ENCODE measurements at places on chromosomes 12 and 14. TPM values are rescaled to one million over a fixed set of nuclear protein-coding genes. Genes with fewer than 3 reads are reported as not detected.

Gene NKX2-8
- not detected for total RNA-seq

Gene WSCD2
- not detected for total RNA-seq

Gene ALKBH2
- total RNA-seq: 14.3 TPM

Gene NRIP2
- total RNA-seq: 0.96 TPM

Gene KRT79
- not detected for total RNA-seq

Gene GRIN2B
- total RNA-seq: not detected

GRCh38 chr14:72559669-72560255 is 334.1 kb downstream of the DPF3 start:
- no peak for DNase-seq

GRCh38 chr12:82326905-82327503 is 31.2 kb downstream of the CCDC59 start:
- DNase-seq: no peak

DNA sequence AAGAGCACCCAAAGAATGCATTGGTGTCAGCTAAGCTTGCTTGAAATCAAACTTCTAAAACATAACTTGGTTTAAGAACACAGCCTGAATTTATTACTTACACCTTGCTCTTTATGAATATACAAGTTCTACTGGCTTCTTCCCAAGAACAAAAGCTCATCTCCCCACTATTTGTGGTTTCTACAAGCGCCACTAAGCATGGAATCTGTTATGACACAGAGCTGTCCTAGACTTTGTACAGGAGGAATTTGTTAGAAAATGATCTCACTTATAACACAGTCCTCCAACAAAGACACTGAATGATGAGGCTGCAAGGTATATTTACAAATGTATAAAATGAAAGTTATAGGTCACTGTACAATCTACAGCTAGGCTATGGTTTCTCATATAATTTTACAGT is 452.1 kb downstream of the BCAT1 start:
- DNase-seq: no peak

GRCh38 chr14:27528328-27528727 is 930.5 kb upstream of the NOVA1 start:
- DNase-seq: no peak

DNA sequence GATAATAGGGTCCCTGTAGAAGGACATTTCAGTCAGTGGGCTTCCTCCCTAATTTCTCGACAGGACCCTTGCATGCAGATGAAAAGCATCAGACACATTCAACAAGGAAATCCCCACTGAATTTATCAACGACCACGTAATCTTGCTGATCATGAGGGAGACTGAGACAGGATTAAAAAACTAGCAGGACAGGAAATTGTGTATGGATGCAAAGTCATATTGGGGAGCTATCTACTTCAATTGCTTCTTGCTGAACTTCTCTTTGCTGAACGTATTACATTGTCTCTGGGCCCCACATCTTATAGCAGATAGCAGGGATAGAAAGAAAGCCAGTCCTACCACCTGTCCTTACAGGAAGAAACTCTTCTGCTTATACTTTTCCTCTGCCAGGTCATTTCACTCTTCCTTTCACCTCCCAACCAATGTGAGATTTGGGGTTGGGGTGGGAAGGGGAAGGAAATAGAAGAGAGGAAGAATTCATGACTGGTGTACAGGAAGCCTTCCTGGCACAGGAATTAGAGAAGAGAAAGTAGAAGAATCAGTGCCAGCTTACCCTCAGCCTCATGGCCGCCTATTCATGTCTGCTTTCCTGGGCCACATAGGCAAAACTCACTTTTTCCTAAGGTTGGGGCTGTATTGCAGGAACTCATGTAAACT is 333.3 kb downstream of the ZFP36L1 start:
- DNase-seq: no peak

GRCh38 chr14:32313844-32314376 is 15.2 kb upstream of the AKAP6 start:
- no peak for DNase-seq

DNA sequence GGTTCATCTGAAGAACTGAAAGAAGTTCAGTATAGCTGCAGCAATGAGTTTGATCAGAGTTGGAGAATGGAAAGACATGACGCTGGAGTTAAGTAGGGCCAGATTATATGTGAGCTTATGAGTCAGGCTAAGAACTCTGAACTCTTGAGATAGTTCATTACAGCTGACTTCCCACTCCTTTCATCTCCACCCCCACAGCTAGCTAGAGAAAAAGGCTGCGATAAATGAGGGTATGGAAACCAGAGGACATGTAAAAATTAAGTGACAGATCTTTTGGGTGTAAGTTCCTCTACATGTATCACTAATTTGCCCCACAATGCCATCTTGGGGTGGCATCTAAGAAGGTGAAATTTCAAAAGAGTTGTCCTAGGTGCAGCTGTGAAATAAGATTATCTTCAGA is 28.6 kb downstream of the PYM1 start:
- DNase-seq: no peak

GRCh38 chr14:98819867-98820206 is 452.2 kb downstream of the BCL11B start:
- DNase-seq: no peak

DNA sequence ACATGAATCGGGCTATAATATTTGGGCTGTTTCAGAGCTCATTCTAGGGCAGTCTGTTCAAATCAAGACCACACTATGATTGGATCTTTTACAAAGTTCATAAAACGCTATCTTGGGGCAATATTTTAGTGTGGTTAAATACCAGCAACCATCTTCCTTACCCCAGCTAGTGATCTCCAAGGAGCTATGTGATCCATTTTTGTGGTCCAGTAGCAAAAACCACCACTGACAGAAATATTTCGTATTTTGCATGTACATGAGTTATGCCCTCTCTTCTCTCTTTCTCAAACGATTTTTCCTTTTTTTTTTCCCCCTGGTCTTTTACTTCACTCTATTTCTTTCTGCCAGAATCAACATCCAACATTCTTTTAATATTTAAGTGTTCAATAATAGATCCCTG is 280.6 kb upstream of the KITLG start:
- DNase-seq: no peak

- DNase-seq: no peak
These were observed 154.1 kb upstream of the FUT8 start for GRCh38 chr14:65258391-65258790.

Data from psoas muscle (tissue), 8 donors.